ENCODE measurements at places on chromosomes 4 and X.

DNA sequence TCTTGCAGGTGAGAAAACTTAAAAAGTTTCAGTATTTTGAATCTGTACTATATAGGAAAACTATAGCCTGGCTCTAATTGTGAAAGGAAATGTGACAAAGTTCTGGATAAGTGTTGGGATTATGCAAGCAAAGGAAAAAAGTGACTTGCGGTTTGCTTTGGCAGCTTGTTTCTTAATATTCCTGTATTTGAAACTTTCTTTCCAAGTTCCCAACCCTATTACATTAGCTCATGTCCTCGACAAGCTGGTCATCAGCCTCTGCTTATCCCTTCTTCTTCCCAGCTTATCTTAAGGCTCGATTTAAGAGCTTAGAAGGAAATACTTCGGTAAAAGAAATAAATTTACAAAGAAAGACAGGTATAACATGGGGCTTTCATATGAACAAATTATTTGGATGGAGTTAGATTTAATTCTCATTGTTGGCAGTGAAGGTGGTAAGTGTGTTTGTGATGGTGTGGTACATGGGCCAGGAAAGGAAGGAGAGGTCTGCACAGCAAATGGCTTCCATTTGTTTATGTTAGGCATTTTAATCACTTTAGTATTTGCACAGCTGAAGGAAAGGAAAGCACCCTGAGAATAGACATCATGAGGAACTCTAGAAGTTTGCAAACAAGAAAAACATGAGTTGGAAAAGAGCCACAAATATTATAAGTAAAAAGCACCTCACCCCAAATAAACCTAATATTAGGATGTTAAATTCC lies 5.1 kb upstream of the MYOZ2 start:
- DNase-seq, result no peak

- no peak for DNase-seq
Observed at GRCh38 chr4:150943818-150944217, 71.3 kb downstream of the LRBA start.

DNA sequence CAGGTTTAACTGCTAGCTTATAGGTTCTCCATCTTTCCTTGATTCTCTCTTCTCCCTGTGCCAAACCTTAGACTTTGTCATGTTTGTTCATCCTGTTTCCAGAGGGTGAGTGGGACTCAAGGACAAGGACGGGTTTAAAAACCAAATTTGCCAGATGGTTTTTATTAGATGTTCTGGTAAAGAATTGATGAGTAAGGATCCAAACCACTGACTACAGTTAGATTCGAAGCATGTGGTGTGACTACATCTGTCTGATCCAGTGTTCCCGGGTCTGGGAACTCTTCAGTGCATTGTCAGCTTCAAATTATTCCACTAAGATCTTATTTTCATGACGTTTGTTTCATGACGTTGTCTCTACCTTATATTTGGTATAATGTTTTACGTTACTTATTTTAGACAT lies 37.5 kb downstream of the MTMR1 start:
- DNase-seq, result no peak

GRCh38 chrX:7083021-7083420 lies 64.5 kb upstream of the STS start:
- DNase-seq, result no peak

- no peak for DNase-seq
Observed at GRCh38 chr4:55253948-55254593, 92.0 kb upstream of the SRD5A3 start.

DNA sequence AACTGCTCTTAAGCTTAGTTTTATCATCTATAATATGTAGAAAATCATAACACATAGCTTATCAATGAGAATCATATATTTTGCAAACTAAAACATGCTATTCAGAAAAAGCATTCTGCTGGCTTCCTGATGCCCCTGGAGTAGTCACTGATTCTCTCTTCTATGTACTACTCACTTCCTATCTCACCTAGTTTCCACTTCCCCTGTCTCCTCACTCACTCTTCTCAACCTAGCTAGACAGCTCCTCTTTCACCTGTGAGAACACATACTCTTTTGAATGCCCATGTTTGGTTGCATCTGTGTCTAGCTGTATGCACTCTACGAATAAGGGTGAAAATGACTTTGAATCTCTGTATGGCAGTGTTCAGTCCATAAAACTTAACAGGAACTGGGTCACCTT lies 9.3 kb downstream of the TMEM144 start:
- DNase-seq, result no peak

DNA sequence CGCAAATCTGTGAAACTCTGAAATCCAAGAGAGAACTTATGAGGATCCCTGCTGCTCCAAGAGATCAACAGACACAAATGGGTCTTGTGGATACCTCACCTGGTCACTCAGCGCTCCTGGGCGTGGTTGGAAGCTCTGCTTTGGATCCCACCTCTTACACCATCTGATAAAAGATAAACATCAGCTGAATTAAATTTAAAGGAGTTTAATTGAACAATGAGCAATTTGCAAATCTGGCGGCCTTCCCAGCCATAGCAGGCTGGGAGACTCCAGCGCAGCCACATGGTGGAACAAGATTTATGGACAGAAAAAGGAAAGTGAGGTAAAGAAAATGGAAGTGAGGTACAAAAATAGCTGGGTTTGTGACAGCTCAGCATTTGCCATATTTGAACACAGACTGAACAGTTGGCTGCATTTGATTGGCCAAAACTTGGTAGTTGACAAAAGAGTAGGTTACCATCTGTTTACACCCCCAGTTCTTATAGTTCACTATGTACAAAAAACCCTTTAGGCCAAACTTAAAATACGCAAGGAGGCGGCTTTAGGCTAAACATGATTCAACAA lies 437.3 kb upstream of the NDST3 start:
- DNase-seq, result no peak

DNA sequence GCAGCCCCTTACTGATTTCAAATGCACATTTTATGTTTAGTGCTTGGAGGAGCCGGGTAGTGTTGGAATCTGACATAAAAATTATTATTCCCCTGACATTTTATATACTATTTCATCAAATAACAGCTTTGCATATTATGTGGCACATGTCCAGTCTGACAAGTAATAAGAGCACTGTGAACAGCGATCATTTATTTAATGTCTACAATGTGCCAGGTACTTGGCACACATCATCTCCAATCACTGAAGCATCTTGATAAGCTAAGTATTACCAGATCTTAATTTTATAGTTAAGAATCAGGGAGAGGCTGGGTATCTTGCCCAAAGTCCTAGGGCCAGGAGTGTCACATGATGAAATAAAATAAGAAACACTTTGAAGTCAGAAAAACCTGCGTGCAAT lies 197.2 kb downstream of the NR3C2 start:
- no peak for DNase-seq

GRCh38 chr4:77100234-77100633 lies 24.4 kb upstream of the CCNI start:
- DNase-seq, result no peak

GRCh38 chrX:130321550-130321949 lies 18.2 kb upstream of the SLC25A14 start:
- no peak for DNase-seq

DNA sequence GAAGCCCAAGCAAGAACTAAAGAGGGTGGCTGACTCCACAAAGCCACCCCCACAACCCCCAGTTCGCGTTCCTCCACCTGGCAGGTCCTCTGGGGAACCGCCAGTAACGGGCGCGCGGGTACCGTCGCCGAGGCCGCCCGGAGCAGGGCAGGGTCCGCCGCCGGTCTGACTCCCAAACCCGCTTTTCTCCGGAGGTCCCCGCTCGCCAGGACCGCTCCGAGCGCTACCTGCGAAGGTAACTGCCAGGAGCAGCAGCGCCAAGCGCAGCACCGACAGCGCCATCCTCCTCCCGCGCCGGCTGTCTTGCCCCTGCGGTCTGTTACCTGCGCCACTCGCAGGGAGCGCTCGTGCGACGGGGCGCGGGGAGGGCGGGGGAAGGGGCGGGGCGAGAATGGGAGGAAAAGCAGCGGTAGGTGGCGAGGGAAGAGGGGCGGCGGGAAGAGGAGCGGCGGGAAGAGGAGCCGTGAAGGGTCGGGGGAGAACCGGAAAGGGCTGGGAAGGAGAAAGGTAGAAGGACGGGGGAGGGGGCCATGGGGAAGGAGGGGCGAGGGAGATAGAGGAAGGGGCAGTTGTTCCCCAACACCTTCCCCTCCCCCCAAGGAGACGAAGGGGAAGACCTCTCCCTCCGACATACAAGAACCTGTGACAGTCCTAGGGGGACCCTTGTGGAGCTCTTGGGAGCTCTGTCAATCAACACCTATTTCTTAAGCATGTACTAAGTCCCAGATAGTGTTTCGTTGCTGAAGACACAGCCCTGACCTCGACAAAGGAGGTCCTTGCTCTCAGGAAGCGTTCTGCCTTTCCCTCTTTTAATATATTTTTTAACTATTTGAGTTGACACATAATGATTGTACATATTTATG lies at the start of gene SPINK2:
TSS of gene SPINK2 (minus strand) at position 321 of the 863 bp plus-strand sequence. CDS start at position 282, 39 bp downstream.
- peak; percentile 33 for DNase-seq

- no peak for DNase-seq
Observed at GRCh38 chr4:78661921-78662521, 110.5 kb downstream of the ANXA3 start.

DNA sequence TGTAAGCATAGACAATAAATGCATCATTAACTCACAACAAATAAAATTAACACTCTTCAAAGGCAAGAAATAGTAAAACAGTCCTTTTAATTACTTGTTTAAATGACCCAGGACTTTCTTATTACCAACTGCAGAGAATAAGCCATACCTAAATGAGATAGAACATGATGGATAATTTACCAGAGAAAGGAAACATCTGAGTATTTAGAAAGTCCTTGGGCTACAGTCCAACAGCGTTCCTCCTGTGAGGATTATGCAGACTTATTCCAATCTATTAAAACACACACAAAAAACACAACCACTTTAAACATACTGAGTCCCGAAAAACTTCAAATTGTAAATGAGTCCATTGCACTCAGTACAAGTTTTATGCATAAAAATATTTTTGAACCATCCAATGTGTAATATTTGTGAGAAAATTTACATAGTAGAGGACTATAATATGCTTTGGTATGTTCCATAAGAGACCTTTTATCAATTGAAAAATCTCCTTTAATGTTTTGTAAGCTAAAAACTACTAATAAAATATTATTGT lies 129.2 kb downstream of the NR3C2 start:
- no peak for DNase-seq

GRCh38 chr4:158259955-158260575 lies 49.8 kb downstream of the TMEM144 start:
- no peak for DNase-seq

GRCh38 chrX:49209434-49210251 lies 9.7 kb upstream of the SYP start:
- DNase-seq, result no peak

- no peak for DNase-seq
Observed at GRCh38 chr4:150217192-150217591, 138.9 kb downstream of the DCLK2 start.

- DNase-seq, result no peak
Observed at GRCh38 chr4:136680271-136680670, 852.0 kb downstream of the PCDH18 start.

GRCh38 chrX:78327370-78328086 lies at the start of gene CYSLTR1:
TSS of gene CYSLTR1 (minus strand) at chrX:78327611. CDS start at chrX:78273746, 53,865 bp downstream.
- no peak for DNase-seq

GRCh38 chr4:80367737-80368136 lies 32.2 kb downstream of the CFAP299 start:
- no peak for DNase-seq

- no peak for DNase-seq
Observed at GRCh38 chr4:45215976-45216542, 489.7 kb upstream of the GNPDA2 start.

DNA sequence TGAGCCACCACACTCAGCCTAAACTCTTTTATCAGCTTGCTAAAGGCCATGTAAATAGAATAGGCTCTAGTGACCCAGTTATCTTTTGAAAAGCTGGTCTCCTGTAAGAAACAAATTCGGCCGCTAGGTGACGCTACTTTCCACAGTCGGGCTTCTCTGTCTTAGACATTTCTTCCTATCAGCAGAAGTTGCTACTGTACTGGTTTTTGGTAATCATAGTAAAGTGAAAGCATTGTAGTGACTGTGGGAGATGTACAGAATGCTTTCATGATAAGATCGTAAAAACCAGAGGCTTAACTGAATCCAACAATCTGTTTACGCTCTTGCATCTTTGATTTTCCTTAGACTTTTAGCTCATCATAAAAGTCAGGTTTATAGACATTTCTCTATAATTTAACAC lies 82.6 kb downstream of the GK start:
- peak; percentile 48 for DNase-seq

GRCh38 chr4:105174098-105174497 lies 27.4 kb downstream of the TET2 start:
- DNase-seq, result no peak

DNA sequence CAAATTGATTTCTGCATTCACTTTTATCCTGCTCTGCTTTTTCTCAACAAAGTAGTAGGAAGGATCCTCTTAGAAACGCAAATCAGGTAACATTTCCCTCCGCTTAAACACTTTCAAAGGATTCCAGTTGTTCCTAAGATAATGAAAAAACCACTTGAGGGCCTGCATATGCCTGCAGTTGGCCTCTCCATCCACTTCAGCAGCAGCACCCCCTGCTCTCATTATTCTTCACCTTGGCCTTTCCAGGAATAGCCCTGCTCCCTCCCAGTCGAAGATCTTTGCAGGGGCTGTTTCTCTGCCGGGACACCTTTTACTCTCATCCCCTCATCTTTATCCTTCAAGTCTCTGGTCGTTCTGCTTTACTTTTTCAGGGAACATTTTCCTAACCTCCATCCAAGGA lies 314.0 kb downstream of the INPP4B start:
- no peak for DNase-seq

DNA sequence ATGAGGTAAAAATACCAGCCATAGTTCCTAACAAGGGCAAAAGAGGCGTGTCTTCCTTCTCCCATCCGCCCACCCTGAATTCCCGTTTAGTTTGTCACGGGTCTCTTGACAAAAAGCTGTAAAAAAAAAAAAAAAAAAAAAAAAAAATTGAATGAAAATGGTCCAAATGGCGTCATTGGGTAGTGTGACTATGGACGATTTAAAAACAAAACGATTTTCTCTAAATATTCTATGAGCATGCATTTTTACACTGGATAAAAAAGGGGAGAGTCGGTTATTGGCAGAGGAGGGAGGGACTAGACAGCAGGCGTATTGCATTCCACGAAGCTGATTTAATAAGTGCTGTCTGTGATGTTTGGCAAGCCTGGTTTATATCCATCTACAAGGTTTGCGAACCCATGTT lies at the start of gene FAM133A:
TSS of gene FAM133A (plus strand) at position 338 of the 403 bp plus-strand sequence. CDS start 35,214 bp downstream, outside the sequence.
- DNase-seq, result no peak

- DNase-seq, result no peak
Observed at GRCh38 chr4:5237086-5237660, 185.9 kb downstream of the STK32B start.

GRCh38 chr4:127211650-127212560 lies 420.9 kb upstream of the INTU start:
- no peak for DNase-seq

DNA sequence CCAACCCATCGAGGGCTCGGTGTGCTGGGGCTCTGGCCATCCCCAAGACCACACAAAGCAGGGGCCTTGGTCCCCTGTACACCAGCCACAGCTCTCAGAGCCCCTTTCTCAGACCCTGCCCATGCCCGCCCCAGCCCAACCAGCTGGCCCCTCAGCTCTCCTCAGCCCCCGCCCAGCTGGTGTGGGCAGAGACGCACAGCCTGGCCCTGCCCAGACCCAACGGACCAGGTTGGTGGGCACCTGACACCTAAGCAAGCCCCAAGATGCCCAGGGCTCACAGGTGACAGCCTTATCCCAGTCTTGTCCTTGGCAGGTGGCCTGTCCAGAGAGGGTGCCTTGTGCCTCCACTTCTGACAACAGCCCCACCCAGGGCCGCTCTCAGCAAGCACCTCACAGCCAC lies 42.4 kb downstream of the FAM53A start:
- no peak for DNase-seq

GRCh38 chrX:3465017-3465416 lies 118.6 kb upstream of the MXRA5 start:
- no peak for DNase-seq

GRCh38 chr4:123246085-123246484 lies 150.5 kb upstream of the SPRY1 start:
- DNase-seq, result no peak

Measured in stimulated activated CD4-positive, alpha-beta T cell treated with anti-CD3 and anti-CD28 coated beads, Interleukin-15, amount 100 ng/mL, for 1 hour (primary cell).